HCT116 (cell line): ENCODE measurements at places on chromosomes 7 and 10.

- no peak for DNase-seq
Observed at GRCh38 chr7:30931929-30932540, 20.4 kb downstream of the AQP1 start.

DNA sequence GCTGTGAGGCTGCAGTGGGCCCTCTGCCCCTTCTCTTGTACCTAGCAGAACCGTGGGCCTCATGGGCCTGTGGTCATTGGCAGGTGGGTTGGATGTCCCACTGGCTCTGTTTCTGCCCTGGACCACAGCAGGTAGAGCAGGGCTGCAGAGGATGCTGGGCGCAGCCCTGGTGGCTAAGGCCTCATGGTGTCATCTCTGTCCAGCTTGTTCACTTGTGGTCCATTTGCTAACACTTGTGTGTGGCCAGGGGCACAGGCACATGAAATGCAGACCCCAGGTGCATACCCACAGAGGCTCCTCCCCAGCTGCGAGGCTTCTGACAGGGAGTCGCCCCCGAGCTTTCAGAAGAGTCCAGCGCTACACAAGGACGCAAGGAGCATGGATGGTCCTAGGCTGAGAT, 22.4 kb upstream of the TBRG4 start:
- DNase-seq = no peak

DNA sequence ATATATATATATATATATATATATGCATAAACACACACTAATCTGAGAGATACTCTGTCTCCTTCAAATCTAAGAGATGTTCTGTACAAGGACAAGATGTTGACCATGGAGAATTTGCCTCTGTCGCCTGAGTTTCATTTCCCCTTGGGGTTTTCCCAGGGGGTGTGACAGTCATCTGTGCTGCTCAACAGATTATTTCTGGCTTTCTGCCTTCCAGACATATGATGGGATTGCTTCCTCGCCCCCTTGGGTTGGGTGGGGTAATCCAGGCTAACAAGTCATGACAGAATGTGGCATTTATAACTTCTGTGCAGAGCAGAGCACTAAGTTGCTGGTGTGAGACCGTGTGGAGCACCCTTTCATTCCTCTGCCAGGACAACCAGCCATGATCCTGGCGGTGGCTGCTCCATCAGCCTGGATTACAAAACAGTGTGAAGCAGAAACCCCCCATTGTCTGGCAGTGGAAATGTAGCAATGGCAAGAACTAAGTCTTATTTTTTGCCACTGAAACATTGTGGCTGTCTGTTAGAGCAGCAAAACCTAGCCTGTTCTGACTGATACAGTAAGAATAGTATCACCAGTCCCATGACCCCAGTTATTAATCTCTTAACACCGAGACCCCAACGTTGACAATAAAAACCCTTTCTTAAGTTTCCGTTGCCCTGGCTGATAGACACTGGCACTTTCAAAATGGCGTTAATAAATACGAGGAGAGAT, 13.7 kb upstream of the USP6NL start:
- DNase-seq = no peak

DNA sequence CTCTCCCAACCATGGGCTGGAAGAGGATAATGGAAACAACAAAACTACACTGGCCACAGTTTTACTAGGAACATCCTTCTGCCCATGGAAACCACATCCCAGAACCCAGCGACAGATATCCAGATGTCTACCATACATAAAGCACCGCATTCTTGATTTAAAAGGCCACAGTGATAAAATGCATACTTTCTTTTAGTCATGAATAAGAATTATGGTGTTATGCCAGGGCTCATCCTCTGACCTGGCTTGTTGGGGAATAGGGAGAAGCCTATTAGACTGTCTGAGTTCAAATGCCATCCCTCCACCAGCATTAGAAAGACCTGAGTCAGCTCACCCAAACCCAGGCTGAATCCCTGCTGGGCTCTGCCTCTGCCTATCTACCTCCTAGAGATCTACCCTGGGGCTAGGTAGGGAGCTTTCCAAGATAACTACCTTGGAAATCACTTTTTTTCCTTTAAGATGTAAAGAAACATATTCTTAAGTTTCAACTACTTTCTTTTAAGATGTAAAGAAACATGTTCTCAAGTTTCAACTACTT, 5.2 kb downstream of the ABCA13 start:
- DNase-seq = no peak

DNA sequence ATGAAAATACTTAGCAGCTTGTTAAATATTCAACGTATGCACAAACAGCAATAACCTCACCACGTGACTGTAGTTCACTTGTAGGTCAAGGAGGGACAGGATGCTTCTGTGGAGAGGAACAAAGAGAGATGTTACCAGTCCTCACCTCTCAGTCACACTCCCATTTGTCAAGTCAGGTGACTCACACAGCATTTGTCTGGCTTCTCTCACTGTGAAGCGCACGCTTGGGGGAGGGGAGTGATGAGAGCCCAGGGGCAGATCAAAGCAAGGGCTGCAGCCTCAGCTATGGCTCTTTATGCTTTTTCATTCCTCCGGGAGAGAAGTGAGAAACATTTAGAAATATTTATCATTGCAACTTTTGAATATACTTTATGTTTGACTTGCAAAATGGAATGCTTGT, 2.9 kb upstream of the RBM20 start:
- peak; percentile 42 for DNase-seq

DNA sequence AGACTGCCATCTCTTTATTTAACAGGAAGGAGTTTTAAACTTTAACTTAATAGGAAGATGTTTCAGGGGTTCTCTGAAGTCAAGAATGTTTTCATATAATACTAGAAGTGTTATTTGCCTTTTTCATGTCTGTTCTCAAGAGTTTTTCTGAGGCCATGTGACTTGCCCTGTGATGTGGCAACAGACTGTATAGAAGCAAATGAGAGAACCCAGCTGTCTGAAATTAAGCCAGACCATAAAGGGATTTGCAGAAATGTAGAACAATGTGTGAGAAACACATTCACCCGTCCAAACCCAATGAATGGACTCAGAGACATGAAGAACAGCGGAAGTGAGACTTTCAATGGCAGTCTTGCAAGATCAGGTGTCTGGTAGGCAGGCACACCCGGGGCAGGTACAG, 23.8 kb downstream of the MAPK8 start:
- no peak for DNase-seq

- no peak for DNase-seq
Observed at GRCh38 chr10:58433571-58433970, 48.4 kb downstream of the TFAM start.

DNA sequence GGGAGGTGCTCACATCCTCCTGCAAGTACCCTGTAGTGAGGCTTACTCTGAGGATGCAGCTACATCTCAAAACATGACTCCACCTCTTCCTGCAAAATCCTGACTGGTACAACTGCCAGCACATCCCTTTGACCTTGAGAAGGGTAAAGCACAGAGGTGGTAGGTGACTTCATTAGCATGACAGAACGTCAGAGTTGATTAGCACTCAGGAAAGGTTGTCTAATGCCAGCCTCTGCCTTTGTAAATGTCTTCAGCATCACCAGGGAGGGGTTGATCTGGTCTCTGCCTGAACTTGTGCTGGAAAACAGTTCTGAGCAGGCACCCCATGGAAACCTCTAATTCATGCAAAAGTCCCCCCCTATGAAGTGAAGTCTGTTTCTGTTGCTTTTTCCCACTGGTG, 591.3 kb upstream of the GALNT17 start:
- DNase-seq = no peak

- no peak for DNase-seq
Observed at GRCh38 chr7:76514926-76515771, 4.8 kb downstream of the UPK3B start.

GRCh38 chr10:17001297-17001744, 128.3 kb downstream of the CUBN start:
- no peak for DNase-seq

GRCh38 chr7:77542409-77542808, 5.3 kb downstream of the PTPN12 start:
- no peak for DNase-seq

DNA sequence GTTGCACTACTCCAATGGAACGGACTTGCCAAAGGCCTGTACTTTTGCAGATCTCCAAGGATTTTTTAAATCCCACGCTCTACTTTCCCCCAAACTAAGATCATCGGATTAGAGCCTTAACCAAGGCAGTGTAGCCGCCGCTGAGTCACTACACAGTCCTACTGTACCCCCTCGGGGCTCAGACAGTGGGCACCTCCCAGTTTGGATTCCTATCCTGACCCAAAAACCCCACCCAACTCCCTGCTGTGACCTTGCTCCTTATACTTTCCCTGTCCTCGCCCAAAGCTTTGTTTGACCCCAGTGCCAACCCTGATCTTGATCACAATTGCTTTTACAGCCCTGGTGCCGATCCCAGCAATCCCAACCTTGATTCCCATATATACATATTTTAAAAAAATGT, 17.5 kb upstream of the PLAU start:
- DNase-seq = no peak

GRCh38 chr10:79982362-79982800, 33.5 kb upstream of the SFTPD start:
- no peak for DNase-seq

- peak; percentile 28 for DNase-seq
Observed at GRCh38 chr7:92595281-92595680, 5.1 kb upstream of the FAM133B start.

GRCh38 chr10:83677795-83678194, 461.5 kb upstream of the GHITM start:
- no peak for DNase-seq

GRCh38 chr10:124125305-124126116, 32.1 kb upstream of the CHST15 start:
- DNase-seq = peak; percentile 29

GRCh38 chr10:101575580-101576210, 12.4 kb downstream of the POLL start:
- DNase-seq = no peak

- no peak for DNase-seq
Observed at GRCh38 chr7:100855515-100855914, 3.0 kb downstream of the SLC12A9 start.

DNA sequence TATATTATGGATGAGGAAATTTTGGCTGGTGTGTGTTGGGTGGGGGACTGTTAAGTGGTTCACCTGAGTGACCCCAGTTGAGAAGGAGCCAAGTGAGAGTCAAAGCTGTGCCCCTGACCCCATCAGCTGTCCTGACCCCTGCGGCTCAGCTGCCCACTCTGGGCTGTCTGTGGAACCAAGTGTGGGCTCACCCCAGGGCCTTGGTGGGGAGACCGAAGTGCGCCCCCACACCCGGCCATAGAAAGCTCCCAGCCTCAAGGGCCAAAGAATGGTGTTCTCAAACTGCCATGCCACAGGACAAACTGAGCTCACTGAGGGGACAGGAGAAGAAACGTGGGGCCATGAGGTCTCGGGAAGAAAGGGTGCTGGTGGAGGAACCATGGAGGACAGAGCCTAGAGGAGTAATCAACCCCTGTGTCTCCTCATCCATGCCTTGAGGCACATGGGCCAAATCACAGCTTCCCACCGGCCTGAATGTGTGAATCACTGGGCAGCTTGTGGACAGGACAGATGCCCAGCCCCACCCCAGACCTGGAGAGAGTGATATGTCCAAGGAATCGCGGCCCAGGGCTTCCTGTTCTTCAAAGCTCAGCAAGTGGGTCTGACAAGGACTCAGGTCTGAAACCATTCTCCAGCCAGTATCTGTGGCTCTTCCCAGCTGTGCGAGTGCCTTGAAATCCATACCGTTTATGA, 86.2 kb upstream of the CACUL1 start:
- no peak for DNase-seq

DNA sequence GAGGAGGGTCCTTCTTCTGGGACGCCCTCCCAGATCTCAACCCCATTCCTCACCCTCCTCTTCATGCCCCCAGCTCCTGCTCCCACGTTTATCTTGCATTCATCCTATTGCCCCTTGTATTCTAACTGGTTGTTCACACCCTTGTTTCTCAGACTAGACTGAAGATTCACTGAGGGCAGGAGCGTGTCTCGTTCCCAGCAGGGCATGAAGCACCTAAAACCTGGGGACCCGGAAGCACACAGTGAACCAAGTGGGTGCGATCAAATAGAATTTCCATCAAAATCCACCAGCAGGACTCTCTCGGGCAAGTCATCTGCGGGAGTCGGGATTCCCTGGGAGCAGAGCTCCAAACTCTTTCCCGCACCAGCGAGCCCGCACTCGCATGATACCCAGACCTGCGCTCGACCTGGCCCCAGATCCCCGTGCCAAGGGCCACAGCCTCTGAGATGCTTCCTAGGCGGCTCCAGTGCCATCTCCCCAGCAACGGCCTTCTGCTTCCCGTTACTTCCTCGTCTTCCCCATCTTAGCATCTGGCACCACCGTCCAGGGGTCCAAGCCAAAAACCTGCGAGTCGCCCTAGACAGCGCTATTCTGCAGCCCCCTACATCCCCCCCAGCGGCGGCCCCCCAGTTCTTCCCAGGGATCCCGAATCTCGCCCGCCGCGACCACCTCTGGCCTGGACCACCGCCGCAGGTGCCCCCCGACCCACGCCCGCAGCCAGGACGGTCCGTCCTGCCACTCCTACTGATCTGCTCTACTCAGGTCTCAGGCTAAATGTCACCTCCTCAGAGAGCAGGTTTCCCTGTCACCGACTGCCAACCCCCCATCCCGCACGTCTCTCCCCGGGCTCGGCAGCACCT, 6.1 kb upstream of the GBX1 start:
- no peak for DNase-seq

DNA sequence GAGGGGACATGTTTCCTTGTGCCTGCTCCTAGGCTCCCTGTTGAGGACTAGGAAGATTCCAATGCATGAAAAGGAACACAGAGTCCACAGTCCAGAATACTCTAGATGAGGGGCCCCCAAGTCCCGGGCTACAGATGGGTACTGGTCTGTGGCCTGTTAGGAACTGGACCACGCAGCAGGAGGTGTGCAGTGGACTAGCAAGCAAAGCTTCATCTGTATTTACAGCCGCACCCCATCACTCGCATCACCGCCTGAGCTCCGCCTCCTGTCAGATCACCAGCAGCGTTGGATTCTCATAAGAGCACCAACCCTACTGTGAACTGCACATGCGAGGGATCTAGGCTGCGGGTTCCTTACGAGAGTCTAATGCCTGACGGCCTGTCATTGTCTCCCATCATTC, 233.0 kb upstream of the MKLN1 start:
- DNase-seq = no peak

- no peak for DNase-seq
Observed at GRCh38 chr7:99193527-99194220, 14.2 kb downstream of the KPNA7 start.

DNA sequence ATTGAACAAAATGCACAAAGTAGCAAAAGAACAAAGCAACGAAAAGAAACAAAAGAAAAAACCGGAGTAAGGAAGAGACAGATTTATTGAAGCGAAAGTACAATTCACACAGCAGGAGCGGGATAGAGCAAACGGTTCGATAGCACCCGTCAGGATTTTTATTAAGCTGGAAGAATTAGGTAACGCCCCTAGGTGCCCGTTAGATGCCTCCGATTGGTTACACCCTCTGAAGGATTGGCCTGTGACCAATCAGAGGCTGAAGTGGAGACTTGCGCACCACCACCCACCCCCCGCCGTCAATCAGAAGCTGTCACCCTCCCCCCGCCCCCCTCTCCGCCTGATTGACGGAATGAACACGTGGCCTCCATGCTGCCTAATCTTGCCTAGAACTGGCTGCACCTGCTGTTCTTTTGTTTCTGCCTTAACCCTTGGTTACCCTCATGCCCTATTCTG, 16.8 kb downstream of the OCM2 start:
- peak; percentile 87 for DNase-seq

GRCh38 chr7:121797657-121798452, 75.1 kb upstream of the PTPRZ1 start:
- DNase-seq = no peak

- DNase-seq = no peak
Observed at GRCh38 chr7:47979832-47980181, 392 bp upstream of the HUS1 start.

GRCh38 chr10:7512487-7512886, 101.7 kb upstream of the SFMBT2 start:
- no peak for DNase-seq

- no peak for DNase-seq
Observed at GRCh38 chr10:78556705-78557432, 511.9 kb upstream of the ZMIZ1 start.
